Stimulated activated CD4-positive, alpha-beta T cell treated with anti-CD3 and anti-CD28 coated beads, Interleukin-15, amount 100 ng/mL, for 48 hours (primary cell): ENCODE measurements at places on chromosomes 3 and 15.

DNA sequence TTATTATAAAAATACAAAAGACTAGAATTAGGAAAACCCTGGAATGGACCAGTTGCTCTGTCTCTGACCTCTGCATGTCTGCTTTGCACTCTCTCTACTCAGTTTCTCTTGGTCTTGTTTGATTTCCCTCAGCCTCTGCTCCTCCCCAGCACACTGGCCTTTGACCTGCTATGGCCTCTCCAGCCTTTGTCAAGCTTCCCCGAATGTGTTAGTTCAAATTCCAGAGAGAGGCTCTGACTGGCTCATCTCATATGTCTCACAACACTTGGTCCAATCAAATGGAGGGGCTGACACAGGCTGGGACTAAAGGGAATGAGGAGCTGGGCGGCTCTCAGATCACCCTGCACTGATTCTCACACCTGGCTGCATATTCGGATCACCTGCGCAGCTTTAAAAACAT is 52.4 kb upstream of the CMTM8 start:
- no peak for DNase-seq

DNA sequence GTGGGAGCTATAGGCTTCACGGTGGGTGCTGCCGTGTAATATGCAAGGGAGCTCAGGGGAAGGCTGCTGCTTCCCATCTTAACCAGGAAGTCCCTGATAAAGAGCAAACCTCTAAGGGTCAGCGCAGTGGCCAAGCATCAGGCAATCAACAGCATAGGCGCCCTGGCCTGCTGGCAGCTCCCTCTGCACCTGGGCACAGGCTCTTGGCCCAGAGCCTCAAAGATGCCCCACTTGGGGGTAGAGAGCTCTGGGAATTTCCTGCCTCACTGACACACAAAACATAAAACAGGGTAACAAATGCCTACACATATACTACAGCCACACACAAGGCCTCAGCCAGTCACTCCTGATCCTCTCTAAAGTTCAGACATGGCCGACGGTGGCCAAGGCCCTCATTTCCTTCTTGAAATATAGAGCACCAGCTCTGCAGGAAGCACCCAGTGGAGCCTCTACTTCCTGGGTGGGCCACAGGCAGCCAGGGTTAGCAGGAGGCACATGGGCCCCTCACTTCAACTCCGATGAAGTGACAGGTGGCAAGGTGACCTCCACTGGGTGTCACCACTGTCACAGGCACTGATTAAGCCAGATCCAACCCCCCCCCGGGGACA is 20.5 kb downstream of the SLC41A3 start:
- DNase-seq: no peak

- DNase-seq: no peak
These were observed 31.3 kb upstream of the WNT5A start for GRCh38 chr3:55518451-55518850.

DNA sequence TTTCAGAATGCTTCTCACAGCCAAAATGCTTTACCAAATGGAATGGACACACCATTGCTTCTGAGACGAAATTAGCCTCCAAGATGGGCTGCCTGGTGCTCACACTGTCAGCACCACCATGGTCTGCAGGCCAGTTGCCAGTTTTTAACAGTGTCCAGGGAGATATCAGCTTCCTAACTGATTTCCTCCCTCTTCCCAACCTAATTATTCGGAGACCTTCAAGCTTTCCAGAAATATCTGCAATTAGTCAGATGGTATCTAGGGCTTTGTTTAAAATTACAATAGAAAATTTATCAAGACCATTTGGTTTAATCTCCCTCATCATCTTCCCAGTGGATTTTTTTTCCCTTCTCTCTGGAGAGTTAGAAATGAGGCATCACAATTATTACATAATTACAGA is 287.5 kb downstream of the ZPLD1 start:
- DNase-seq: no peak

DNA sequence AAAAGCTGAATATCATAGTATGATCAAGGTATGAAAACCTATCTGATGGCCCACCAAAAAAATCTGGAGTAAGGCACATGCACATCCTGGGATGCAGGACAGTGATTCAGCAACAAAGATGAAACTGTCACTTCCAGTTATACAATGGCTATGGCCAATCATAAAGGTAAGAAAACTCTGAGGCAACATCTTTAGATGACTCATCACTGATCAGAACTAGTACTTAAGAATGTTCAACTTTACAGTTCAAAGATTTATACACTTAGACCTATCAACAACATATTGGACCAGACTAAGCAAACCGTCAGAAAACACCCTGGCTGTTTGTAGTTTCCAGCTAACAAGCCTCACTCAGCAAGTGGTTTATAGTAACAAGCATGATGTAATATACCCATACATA is 21.3 kb upstream of the PLCH1 start:
- DNase-seq: no peak

GRCh38 chr3:172965256-172965655 is 175.8 kb downstream of the SPATA16 start:
- no peak for DNase-seq

- no peak for DNase-seq
These were observed 8.5 kb downstream of the CYP8B1 start for GRCh38 chr3:42867138-42867537.

DNA sequence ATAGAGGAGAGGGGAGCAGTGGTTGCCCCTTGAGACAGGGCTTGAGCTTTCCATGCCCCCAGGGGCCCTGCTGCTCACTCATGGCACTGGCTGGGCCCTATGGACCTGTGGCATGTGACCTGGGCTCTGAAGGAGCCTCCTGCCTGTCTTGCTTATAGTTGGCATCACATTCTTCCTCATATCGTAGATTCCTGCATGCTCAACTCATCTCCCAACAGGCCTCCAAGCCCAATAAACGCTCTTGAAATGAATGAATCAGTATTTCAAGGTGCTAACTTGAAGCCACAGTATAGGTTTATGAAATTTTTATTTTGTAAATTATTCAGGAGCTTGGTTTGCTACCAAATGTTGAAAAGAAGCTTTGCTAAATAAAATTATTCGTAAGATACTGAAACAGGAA is 93.3 kb upstream of the SLC7A14 start:
- no peak for DNase-seq

DNA sequence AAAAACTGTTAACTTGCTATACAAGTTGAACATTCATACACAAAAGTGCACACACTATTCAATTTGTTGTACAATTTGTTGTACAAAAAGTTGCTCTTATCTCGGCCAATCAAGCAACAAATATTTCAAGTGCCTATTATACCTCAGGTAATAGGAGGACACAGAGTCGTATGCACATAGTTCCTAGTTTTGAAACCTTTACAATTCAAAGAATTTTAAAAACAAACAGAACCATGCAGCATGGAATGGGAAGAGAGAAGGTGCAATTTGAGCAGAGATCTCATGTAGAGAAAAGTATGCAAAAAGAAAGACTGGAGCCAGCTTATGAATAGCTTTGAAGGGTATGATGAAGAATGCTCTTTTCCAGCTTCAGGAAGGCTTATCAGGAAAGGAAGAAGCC is 46.5 kb upstream of the ARPP19 start:
- DNase-seq: no peak

GRCh38 chr3:189137416-189137815 is 34.4 kb upstream of the TPRG1 start:
- no peak for DNase-seq

GRCh38 chr3:101950985-101951733 is 101.8 kb downstream of the NFKBIZ start:
- DNase-seq: no peak

- no peak for DNase-seq
These were observed 2.3 kb downstream of the XYLB start for GRCh38 chr3:38348903-38349302.
